ENCODE measurements at places on chromosomes 6 and 20.

DNA sequence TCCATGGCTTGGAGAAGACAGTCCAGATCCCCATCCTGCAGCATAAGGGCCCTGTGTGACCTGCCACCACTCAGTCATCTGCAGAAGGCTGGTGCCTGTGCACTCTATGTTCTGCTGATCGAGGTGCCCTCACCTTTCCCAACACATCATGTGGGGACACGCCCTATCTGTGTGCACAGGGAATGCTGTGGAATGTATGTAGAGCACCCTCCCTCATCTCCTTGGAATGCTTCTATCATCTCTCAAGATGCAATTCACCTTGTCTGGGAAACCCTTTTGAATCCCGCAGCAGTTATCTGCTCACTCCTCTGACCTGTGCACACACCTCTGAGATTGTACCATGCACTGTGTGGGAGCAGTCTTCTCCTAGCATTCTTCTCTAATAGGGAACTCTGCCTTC is 207.2 kb upstream of the SSTR4 start:
- DNase-seq: no peak

- DNase-seq: no peak
Measured at GRCh38 chr20:36847710-36848040, 28.3 kb upstream of the TLDC2 start.

GRCh38 chr6:5599127-5599526 is 337.8 kb downstream of the FARS2 start:
- no peak for DNase-seq

DNA sequence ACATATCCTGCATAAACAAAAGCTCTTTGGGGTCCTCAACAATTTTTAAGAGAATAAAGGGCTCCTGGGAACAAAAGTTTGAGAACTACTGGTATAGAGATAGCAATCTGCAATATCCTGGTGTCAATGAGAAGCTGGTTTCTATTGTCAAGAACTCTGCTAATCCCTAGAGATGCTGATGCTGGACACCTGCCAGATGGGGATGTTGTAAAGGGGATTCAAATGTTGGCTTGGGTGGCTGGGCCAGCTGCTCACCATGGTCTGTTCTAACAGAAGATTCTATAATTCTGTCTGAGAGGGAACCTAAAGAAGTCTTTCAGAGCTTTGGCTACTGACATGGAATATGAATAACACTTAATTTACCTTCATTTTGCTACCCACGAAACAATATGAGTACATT is 137.8 kb downstream of the BTBD9 start:
- no peak for DNase-seq

GRCh38 chr6:135675862-135676261 is 175.6 kb upstream of the PDE7B start:
- no peak for DNase-seq

DNA sequence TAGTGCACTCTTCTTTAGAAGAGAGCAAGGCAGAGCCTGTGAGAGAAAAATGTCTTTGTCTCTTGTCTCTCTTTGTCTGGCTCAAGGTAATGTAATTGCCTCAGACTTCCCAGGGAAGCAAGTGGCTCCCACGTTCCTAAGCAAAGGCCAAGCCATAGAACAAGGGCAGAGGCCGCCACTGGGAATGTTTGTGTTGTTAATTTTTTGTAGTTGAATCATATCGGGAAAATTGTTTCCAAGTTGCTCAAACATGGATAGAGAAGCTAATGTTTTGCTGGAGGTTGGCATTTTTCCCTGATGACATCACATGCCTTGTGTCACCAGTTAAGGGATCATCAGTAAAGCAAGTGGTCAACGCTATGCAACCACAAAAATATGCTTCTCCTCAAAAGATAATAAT is 211.5 kb upstream of the FOXA2 start:
- DNase-seq: no peak

DNA sequence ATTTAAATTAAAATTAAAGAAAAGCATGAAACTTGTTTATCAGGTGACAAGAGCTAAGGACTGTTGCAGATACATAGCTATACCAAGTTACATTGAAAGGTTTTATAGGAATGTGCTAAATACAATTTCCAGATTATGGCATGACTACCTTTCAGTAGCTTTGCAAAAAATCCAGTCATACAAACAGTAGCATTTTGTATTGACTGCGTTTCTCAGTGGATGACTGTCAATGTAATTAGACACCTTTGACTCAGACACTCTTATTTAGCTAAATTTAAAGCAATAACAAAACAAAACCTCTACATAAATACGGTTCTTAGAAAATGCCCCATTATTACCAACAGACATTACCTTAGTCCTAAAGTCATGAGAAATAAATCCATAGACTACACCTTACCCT is 275.8 kb upstream of the RUNX2 start:
- DNase-seq: no peak
